ENCODE measurements at places on chromosomes 1 and 21.

GRCh38 chr1:200206761-200207160 lies 179.3 kb downstream of the NR5A2 start:
- no peaks in the 10 kb centered on the region for H3K36me3 ChIP-seq
- H3K27ac ChIP-seq, result no peak overlapping the region
- H3K4me1 ChIP-seq, result peaks cover 2% of the 10 kb centered on the region
- no peak overlapping the region for H3K4me3 ChIP-seq

DNA sequence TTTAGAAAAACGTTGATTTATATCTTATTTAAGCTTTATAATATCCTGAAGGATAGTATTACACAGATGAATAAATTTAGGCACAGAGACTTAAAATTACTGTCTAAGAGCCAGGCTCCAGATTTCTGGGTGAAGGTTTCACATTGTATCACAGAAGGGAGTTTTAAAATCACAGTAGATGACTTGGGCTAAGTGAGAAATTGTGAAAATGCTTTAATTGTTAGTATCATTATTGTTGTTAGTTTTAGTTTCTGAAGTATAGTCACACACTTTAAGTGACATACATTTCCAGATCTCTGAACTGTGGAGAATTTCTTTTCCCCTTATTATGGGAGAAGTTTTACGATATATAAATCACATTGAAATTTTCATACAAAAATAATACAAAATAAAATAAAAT lies 83.5 kb downstream of the NDUFS5 start:
- no peak overlapping the region for H3K4me3 ChIP-seq
- H3K27me3 ChIP-seq, result peaks cover 3% of the 10 kb centered on the region
- DNase-seq, result no peak

GRCh38 chr1:231508497-231508896 lies 20.0 kb upstream of the TSNAX start:
- H3K27me3 ChIP-seq, result peaks cover 10% of the 10 kb centered on the region
- no peaks in the 10 kb centered on the region for H3K36me3 ChIP-seq
- no peak overlapping the region for H3K4me3 ChIP-seq
- no peak for DNase-seq
- peaks cover 16% of the 10 kb centered on the region for H3K4me1 ChIP-seq

GRCh38 chr1:186983327-186983726 lies 154.6 kb downstream of the PLA2G4A start:
- no peak for DNase-seq
- H3K27me3 ChIP-seq, result peaks cover 3% of the 10 kb centered on the region
- H3K27ac ChIP-seq, result no peak overlapping the region
- H3K4me3 ChIP-seq, result no peak overlapping the region
- H3K36me3 ChIP-seq, result no peaks in the 10 kb centered on the region

GRCh38 chr1:248900637-248901036 lies 5.4 kb upstream of the PGBD2 start:
- H3K27ac ChIP-seq, result no peak overlapping the region
- no peaks in the 10 kb centered on the region for H3K36me3 ChIP-seq
- peaks cover 13% of the 10 kb centered on the region for H3K4me1 ChIP-seq
- H3K4me3 ChIP-seq, result no peak overlapping the region
- DNase-seq, result no peak
- H3K27me3 ChIP-seq, result peaks cover 51% of the 10 kb centered on the region

- peaks cover 48% of the 10 kb centered on the region for H3K27me3 ChIP-seq
- no peaks in the 10 kb centered on the region for H3K36me3 ChIP-seq
- H3K4me1 ChIP-seq, result peaks cover 36% of the 10 kb centered on the region
- DNase-seq, result peak; percentile 88
Measured at GRCh38 chr1:61049850-61050540, 32.4 kb upstream of the NFIA start.

- no peaks in the 10 kb centered on the region for H3K27me3 ChIP-seq
- DNase-seq, result no peak
- no peak overlapping the region for H3K4me3 ChIP-seq
- H3K36me3 ChIP-seq, result no peaks in the 10 kb centered on the region
- no peak overlapping the region for H3K27ac ChIP-seq
- H3K4me1 ChIP-seq, result no peaks in the 10 kb centered on the region
Measured at GRCh38 chr1:221900678-221901077, 158.8 kb upstream of the DUSP10 start.

All from activated CD4-positive, alpha-beta memory T cell treated with anti-CD3 and anti-CD28 coated beads, Interleukin-2, amount 10 ng/mL, durations not matched to agents 7 days and 5 days (primary cell).